Dorsolateral prefrontal cortex (tissue), 122 donors: ENCODE measurements at places on chromosomes 2 and 18.

- no peak for DNase-seq
Measured at GRCh38 chr18:25669741-25670140, 317.8 kb upstream of the ZNF521 start.

DNA sequence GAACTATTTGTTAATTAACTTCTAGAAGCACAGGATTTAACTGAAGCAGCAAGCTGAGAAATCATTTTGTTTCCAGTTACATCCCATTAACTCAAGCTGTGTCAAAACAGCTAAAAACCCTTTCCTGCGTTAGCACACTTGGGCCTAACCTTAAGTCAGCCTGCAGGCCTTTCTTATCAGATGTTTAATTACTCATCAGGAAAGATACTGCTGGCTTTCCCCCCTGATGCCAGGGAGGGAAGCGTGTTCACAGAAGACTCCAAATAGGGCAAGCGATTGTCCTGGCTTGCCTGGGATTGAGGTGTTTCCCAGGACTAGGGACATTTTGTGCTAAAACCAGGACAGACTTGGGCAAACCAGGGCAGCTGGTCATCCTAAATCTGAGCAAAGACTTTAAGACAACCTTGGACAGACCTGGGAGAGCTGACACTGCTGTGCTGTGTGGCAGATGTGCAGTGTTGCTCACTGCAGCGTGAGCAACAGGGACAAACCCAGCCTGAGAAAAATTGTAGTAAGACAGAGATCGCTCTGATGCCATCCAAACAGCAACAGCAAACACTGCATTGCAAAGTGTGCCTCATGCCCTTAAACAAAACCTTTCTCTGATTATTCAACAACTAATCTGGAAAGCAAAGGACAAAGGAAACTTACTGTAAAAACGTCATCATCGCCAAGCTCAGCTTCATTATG is 100.9 kb downstream of the SPRED2 start:
- no peak for DNase-seq

DNA sequence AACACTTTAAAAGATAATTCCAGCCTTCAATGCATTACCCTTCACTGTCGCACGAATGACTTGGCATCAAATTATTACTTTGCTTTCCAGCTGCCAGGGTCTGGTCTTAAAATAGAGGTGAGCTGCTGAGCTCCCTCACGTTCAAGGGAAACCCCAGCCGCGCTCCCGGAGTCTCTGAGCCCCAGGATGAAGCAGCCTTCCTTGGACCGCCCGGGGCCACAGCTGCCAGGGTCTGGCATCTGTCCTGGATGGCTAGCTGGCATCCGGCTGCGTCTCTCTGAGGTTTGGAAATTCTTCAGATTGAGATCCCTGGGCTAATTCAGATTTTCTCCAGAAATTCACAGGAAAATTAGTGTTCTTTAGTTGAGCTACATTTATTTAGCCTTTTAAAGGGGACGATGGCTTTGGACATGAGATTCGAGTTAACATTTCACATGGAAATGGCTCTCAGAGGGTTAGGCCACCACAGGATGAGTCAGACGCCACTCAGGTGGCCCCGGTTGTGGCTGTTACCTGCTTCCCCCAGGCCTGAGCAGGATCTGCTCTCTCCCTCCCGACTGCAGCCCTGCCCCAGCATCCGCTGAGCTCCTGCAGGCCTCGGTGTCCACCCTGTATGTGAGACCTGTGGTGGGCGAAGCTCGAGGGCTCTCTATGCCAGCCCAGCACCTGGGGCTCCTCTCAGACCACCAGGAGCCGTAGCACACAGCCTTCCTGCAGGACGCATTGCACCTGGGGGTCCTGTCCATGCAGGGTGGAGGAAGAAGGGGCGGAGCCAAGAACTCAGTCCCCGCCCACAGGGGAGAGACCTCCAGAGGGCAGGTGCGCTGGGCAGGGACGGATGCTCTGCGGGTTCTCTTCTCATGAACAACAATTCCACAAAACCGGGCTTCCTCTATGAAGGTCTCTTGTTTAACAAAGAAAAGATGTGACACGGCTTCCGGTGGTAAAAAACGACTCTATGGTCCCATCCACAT is 255.5 kb downstream of the TWIST2 start:
- DNase-seq = no peak

GRCh38 chr2:182503886-182504285 is 77.0 kb upstream of the PDE1A start:
- DNase-seq = no peak

GRCh38 chr2:99422599-99422998 is 67.2 kb downstream of the REV1 start:
- no peak for DNase-seq

GRCh38 chr18:2306606-2307005 is 264.7 kb downstream of the METTL4 start:
- no peak for DNase-seq

- peak; percentile 79 for DNase-seq
Measured at GRCh38 chr2:240437861-240438809, 2.7 kb downstream of the GPC1 start.

DNA sequence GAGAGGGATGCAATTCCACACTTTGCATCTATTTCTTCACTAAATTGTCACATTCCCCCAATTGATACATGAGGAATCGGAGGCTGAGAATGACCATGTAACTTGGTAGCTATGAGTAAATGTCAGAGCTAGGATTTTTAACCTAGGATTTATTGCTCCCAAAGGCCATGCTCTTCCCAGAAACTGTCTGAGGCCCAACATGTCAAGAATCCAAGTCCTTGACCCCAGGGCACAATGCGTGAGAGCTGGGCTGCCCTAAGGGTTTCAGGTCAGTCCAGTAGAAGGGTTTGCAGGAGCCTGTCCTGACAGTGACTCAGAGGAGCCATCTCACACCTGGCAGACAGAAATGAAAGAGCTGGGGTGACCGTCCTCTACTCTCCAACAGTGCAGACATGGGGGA is 30.3 kb downstream of the LRRC30 start:
- DNase-seq = no peak

GRCh38 chr2:183812091-183812490 is 687.8 kb downstream of the NUP35 start:
- no peak for DNase-seq

- no peak for DNase-seq
Measured at GRCh38 chr2:221571551-221572218, 419 bp downstream of the EPHA4 start.

DNA sequence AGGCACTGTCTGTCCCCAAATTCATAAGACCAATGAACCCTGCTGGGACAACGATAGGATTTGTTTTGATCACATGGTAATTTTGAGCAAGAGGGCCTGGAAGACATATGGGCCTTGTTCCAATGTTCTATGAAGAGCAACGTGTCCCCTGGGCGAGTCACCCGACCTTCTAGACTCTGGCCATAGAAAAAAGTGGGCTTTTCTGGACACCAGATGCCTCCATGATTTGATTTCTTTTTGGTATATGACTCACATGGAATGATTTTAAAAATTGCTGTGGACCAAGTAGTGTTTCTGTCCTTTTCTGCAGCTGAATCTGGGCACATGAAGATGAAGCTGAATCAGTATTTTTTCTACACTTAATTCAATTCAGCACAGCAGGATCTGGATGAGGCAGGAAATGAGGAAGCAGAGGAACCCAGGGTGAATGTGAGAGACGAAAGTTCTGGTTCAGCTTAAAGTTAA is 104.9 kb downstream of the CDC42EP3 start:
- DNase-seq = no peak
